GM03348 (cell line): ENCODE measurements at places on chromosomes 13 and 19.
A peak's percentile ranks its signal among the peaks of the same experiment; 100 is the strongest.

DNA sequence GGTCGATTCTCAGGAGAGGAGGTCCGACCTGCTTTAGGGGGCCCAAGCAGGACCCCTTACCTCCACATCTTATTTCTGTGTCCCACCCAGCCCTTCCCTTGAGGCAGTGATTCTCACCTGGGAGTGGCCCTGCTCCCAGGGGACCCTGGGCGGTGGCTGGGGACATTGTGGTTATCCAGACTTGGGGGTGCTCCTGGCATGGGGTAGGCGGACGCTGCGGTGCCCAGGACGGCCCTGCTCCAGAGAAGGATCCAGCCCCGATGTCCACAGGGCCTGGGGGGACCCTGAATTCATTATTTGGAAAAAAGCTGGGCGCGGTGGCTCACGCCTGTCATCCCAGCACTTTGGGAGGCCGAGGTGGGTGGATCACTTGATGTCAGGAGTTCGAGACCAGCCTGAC lies 84.4 kb downstream of the GADD45B start:
- DNase-seq, result no peak

DNA sequence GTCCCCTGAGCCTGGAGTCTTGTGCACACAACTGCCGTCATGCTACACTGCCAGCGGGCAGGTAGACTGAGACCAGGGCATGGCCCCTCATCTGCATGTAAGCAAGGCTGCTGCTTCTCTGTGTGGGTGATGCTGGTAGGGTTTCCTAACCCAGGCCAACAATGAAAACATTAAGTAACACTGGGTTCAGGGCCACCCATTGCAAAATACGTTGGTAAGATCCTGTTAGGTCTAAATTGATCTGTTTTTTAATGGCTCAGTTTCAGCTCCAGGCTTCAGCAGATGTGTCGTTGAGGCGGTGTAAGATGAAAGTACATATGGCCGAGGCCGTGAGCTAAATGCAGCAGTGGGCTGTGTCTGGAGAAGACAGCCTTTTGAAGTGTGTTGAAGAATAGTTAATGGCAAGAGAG lies 383.4 kb downstream of the IRS2 start:
- no peak for DNase-seq

DNA sequence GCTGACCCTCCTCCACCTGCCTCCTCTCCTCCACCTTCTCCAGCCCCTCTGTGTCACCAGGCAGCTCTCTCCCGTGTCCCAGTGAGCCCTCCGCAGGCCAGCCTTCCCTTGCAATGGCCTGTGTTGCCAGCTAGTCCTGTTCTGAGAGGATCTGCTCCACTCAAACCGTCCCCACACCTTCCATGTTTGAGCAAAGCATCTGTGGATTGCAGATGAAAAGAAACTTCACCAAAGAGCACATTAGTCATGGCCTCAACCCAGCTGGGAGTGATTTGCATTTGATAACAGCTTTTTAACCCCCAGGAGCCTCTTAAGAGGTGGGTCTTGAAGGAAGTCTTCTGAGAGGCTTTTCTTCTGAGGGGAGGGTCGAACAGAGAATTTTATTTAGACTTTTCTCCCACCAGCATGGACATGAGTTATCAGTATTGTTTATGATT lies 72.8 kb downstream of the COL4A2 start:
- no peak for DNase-seq

- peak; percentile 37 for DNase-seq
These were observed 5.0 kb downstream of the RNF225 start for GRCh38 chr19:58400316-58400915.

- DNase-seq, result no peak
These were observed 58.2 kb upstream of the EEF1AKMT1 start for GRCh38 chr13:20831933-20832332.

GRCh38 chr19:20471431-20471830 lies 94.2 kb downstream of the ZNF737 start:
- DNase-seq, result no peak

DNA sequence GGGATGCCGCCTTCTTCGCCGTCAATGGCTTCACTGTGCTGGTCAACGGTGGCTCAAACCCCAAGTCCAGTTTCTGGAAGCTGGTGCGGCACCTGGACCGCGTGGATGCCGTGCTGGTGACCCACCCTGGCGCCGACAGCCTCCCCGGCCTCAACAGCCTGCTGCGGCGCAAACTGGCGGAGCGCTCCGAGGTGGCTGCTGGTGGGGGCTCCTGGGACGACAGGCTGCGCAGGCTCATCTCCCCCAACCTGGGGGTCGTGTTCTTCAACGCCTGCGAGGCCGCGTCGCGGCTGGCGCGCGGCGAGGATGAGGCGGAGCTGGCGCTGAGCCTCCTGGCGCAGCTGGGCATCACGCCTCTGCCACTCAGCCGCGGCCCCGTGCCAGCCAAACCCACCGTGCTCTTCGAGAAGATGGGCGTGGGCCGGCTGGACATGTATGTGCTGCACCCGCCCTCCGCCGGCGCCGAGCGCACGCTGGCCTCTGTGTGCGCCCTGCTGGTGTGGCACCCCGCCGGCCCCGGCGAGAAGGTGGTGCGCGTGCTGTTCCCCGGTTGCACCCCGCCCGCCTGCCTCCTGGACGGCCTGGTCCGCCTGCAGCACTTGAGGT lies 7.0 kb downstream of the MAP1S start:
- DNase-seq, result no peak

DNA sequence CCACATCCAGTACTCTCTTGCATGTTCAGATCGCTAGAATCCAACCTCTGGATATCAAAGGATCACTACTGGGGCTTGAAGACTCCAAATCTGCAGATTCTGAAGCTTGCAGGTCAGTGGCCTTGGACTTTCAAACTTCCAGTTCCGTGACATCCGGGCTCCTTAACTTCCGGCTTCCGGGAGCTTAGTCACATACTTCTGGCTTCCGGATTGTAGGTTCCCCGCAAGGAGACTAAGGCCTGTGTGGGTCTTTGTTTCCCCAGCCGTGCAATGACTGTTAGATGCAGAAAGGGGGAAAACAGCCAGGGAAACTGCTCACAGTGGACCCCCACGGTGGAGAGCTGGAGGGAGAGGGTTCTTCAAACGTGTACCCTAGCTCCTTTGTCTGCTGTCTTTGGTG lies 41.4 kb downstream of the ZNF333 start:
- DNase-seq, result no peak

- DNase-seq, result no peak
These were observed 60.2 kb downstream of the GGACT start for GRCh38 chr13:100528353-100528752.

- no peak for DNase-seq
These were observed 42.1 kb downstream of the LPAR6 start for GRCh38 chr13:48370815-48371214.

DNA sequence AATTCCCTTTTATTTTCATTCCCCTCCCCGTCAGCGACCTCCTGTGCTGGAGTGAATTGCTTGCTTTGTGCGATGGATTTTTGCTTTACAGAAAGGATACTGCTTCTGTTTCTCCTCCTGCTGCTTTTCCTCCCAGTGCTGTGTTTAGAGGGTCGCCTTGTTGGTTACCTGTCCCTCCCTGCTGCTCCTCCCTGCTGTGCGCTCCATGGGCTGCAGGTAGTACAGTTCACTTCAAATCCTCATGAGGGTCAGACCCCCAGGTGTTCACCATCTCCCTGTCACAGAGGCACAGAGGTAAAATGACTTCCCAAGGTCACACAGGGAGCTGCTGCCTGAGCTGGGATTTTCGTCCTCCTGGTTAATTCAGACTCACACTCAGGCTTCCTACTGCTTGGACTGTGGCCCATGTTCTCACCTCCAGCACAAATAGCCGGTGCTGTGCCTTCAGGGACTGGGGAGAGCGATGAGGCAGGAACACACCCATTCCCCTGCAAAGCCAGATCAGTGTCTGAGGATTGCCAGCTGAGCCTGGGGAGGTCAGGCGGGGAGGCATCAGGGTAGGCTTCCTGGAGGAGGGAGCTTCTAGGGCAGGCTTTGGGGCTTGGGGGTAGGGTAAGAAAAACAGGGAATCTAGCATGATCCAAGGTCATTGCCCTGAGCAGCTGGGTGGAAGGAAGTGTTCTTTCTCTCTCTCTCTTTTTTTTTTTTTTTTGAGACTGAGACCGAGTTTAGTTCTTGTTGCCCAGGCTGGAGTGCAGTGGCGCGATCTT lies 14.4 kb downstream of the BICRA start:
- DNase-seq, result no peak

GRCh38 chr19:16541526-16542044 lies 652 bp downstream of the CHERP start:
- DNase-seq, result no peak

DNA sequence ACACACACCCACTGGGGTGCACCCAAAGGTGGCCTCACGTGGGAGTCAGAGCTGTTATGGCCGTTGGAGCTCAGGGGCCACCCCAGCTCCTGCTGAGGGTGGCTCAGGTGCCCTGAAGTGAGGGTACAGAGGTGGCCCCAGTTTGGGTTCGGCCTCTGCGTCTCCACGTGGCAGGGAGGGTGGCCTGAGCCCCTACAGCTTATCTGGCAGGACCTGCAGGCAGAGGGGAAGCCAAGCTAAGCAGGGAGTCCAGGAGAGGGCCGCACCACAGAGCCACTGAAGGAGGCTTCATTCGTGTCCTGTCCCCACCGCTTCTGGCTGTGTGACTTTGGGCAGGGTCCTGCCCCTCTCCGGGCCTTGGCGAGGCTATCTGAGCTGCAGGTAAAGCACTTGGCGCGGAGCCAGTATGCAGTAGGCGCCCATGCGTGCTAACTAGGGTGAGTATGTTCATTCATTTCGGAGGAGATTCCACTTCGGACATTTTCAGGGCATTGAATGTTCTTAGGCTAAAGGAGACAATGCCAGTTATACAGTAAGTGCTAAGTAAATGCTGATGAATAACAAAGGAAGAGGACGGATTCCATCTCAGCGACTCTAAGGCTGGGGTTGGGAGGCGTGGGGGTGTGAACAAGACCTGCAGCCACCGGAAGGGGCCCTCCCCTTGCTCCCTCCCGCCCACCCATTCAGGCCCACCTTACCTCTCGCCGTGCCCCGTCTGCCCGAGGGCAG lies 4.9 kb downstream of the REX1BD start:
- DNase-seq, result no peak

DNA sequence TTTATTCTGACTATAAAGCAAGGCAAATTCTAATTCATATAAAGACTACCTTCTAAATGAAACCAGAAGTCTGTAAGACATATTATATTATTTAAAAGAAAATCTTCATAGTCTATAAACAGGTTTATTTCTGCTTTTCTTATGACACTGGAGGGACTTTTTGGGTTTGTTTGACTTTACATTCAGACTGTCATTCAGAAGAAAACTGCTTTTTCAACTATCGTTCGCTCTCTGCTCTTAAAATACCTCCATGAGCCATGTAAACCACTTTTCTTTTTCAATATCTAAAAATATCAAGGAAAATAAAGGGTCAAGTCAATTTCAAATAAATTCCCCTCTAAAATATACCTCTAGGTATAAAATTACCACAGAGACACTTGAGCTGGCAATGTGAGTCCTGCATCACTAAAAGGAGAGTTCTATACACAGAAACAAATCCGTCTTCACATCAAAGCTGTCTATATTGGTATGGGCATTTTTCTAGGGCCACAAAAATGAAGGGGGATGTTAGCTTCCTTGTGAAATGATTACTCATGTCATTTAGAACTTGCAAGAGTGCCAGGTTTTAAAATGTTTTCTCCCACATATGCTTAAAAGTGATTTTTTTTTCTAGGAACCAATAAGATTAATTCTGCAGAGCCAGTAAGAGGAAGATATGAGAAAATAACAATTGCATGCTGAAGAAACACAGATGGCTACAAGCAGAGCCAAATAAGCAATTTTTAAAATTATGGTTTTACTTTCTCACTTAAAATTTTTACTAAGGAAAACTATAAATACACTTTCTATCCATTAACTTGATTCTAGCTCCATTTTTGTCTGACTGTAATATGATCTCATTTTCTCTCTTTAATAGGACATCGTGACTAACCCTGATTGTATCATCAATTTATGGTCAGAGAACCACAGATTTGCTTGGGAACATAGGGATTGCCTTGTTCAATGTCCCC lies 181.8 kb downstream of the TBC1D4 start:
- peak; percentile 24 for DNase-seq
